Renal pelvis (tissue), 12 donors: ENCODE measurements at places on chromosomes 13 and 19.

DNA sequence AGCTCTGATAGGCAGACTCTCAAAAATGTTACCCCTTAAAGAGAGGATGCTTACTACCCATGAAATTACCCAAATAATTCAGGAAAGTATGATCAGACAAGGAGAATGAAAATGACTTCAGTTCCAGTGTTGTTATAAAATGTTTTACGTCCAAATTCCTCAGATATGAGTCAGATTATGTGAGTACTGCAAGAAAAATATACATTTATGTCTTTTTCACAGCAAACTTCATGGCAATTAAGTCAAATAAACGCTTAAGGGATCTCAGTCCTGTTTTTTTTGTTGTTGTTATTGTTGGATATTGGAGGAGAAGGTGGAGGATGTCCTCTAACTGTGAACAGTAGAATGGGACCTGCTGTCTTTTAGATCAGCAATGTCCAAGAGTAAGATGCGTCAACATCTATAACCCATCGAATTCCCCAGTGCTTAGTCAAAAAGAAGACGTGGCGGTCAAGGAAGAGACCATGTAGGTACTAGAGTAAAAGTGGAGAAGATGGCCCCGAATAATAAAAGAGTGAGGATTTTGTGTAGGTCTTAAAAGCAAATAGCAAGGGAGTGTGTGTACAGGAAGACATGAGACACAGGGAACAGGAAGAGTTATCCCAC, 215.4 kb upstream of the IRS2 start:
- no peak for DNase-seq

DNA sequence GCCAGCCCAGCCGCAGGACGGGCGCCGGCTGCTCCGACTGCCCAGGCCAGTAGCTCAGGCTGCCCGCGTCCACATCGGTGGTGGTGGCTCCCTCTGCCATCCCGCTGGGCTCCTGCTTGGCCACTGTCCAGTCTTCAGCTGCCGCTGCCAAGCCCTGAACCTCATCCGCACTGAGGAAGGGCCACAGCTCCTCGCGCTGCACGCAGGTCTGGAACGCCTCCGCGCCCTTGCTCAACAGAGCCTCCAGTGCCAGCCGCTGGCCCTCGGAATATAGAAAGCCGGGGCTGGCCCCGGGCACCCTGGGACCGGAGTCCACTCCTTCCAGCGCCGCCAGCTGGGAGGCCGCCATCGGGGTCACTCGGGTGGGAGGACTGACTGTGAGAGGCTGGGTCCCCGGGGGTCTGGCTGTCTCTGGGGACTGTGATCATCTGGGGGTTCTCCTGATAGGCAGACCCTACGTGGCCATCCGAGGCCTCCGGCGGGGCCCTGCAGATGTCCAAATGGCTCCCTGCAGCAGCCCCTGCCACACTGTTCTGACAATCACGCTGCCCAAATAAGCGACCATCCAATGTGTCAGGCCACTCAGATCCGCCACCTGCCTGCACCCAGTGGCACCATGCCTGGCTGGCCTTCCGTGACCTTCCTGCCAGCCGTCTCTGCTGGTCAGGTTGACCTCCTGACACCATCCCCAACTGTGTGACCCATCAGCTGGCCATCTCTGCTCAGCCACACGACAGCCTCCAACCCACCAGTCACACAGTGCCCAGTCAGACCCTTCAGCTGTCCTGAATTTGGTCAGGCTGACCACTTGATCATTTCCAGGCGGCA, 1.6 kb downstream of the FAM83E start:
- no peak for DNase-seq

GRCh38 chr19:4359627-4360000, 16.3 kb downstream of the MPND start:
- no peak for DNase-seq

- no peak for DNase-seq
Measured at GRCh38 chr13:24899601-24900000, 135.6 kb downstream of the RNF17 start.

DNA sequence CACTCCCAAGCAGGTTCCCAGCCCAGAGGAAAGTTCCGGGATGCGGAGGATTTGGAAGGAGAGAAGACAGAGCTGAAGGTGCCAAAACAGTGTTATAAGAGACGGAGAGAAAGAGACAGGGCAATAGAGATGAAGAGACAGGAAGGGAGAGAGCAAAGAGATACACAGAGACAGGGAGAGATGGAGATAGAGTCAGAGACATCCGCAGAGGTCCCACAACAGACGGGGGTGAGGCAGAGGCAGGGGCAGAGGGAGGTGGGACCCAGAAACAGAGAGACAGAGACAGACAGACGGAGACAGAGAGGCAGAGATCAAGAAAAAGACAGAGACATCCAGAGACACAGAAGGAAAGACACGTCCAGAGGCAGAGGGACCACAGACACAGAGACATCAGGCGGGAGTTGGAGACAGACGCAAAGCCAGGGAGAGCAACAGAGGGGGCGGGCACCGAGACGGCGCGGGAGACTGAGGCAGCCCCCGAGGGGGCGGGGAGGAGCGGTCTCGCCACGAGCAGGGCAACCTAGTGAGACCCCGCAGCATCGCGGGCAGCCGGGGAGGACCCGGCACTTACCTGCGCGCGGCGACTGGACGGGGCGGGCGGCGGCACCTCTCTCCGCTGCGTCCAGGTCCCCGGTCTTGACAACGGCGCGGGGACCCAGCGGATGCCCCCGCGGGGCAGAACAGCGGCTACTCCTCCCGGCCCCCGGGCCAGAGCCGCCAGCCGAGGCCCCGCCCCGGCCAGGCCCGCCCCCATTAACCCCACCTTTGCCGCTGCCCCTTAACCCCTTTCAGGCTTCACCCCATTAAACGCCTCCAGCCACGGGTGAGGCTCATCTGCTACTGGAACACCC, at the start of gene GPR4:
TSS of gene GPR4 (minus strand) at position 689 of the 851 bp plus-strand sequence. CDS start 10,346 bp downstream, outside the sequence.
- no peak for DNase-seq

- DNase-seq: peak; percentile 76
Measured at GRCh38 chr19:11560404-11561051, 1.5 kb upstream of the ELOF1 start.

- DNase-seq: no peak
Measured at GRCh38 chr13:100088273-100088643, 635 bp upstream of the PCCA start.

DNA sequence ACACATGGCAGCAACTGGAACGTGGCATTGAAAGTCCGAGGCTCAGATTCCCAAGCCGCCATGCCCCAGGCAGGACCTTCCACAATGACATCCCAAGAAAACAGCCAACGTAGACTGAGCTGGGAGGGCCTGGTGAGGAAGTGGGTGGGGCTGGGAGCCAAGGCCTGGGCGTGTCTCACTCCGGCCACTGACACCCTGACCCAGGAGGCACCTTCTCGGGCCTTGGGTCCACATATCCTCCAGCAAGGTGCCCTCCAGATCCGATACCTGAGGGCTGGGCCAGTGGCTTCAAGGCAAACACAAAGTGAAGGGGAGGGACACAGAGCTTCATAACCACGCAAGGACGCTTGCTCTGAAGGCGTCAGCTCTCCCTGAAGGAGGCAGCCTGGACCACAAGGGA, 43.0 kb downstream of the RAB20 start:
- DNase-seq: no peak

DNA sequence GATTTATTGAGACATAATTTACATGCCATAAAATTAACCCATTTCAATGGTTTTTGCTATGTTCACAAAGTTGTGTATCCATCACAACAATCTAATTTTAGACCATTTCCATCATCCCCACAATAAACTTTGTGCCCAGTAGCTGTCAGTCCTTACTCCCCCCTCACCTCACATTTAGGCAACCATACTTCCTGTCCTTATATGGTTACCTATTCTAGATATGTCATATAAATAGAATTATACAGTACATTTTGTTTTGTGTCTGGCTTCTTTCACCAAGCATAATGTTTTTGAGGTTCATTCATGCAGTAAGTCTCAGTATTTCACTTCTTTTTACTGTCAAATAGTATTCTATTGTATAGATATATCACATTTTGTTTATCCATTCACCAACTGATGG, 23.2 kb upstream of the RPL21 start:
- DNase-seq: no peak

- DNase-seq: no peak
Measured at GRCh38 chr13:56558698-56559320, 581.9 kb upstream of the PRR20A start.

- peak; percentile 33 for DNase-seq
Measured at GRCh38 chr19:56333506-56333905, 18.9 kb upstream of the ZSCAN5A start.

GRCh38 chr13:71922194-71922593, 55.2 kb upstream of the DACH1 start:
- no peak for DNase-seq

DNA sequence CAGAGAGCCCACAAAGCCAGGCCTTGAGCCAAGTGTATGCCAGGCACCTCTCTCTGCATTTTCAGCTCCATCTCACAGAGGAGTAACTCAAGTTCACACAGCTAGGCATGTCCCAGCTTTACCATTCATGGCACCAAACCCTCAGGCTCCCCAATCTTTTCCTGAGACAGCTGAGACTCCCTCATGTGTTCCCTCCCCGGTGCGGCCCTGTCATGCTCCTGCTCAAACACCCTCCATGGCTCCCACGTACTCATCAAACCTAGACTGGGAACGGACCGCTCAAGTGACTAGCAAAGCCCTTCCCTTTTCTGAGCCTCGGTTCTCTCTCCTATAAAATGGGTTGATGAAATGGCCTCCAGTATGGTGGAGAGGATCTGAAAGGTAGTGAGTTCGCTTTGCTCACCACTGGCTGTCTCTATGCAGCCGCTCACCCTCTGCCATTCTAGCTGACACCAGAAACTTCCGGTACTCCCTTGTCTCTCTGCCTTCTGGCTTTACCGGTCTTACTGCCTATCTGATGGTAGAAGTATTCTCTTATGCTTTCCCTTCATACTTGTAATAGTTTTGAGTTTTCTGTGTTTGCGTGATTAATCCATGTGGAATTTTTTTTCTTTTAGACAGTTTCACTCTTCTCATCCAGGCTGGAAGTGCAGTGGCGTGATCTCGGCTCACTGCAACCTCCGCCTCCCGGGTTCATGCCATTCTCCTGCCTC, 7.8 kb upstream of the SLC44A2 start:
- no peak for DNase-seq

DNA sequence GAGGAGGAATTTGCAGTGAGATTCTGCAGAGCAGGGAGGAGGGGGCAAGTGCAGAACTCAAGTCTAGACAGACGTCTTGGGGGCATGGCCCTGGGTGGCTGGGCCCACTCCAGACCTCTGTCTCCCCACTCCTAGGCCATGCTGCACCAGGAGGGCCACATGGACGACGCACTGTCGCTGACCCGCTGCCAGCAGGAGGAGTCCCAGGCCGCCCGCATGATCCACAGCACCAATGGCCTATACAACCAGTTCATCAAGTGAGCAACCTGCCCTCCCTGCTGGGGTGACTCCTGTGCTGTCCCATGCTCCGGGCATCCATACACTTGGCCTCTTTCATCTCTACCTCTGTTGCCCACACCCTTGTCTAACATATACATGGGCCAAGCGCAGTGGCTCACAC, 18.1 kb downstream of the RYR1 start:
- no peak for DNase-seq

DNA sequence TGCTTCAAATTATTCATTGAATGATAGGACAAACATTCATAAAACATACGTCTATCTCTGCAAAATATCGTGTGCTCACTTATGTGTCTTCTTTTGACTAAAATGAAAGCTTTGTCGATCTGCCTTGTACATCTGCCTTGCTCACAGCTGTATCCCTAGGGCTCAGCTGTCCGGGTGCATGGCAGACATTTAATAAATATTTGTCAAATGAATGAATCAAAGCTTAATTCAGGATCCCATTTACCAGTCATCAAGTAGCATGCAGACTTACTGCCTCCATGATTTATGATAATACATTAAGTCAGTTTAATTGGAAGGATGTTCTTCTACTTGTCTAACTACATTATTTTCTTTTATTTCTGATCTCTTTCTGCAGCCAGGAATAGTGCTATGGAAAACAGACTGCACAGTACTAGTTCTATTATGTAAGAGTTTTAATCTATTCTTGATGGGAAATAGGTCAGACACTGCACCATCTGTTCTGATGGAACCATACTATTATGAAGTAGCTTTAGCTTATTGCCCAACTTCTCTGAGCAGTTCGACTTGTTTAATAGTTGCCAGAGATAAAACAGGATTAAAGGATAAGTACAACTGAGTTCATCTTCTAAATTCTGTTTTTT, 13.2 kb downstream of the SLC46A3 start:
- no peak for DNase-seq

DNA sequence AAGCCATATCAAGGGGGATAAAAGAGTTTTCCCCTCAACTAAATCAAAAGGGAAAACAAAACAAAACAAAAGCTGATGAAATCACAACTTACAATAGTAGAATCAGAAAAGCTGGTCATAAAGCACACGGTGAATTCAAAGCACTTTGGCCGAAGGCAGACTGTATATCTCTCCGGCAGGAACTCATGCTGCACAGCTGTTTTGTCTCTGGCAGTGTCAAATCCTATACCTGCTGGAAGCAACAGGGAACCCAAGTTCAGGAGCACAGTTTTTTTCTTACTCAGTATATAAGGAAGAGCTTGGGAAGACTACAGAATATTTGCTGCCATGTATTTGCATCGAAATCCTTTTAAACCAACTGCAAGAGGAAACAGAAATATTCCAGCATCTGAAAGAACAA, 213.7 kb downstream of the RFC3 start:
- DNase-seq: peak; percentile 14

DNA sequence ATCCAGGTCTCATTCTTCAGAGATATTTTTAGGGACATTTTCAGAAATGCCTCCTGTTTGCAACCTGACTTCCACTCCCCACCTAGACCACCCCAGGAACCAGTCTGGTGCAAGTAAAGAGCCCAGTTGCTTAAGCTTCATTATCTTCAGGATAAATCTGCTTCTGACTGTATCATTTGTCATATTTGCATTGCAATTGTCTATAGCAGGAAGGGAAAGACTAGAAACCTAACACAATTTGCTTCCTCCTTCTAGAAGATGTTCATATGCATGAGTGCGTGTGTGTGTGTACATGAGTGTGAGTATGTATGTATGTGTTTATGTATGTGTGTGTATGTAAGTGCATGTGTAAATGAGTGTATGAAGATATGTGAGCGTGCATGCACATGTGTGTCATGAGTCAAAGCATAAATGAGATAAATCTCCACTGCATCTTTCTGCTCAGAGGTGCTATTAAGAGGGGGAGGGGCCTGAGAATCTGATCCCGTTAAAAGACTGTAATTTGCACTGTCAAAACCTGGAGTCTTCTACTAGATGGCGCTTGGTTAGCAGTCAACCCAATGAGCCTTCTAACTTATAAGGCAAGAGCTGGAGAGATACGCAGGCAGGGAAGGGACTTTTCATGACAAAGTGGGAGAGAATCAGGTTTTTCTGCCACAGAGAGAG, 178.8 kb upstream of the KL start:
- no peak for DNase-seq

- no peak for DNase-seq
Measured at GRCh38 chr13:112796190-112796915, 106.5 kb downstream of the ATP11A start.
